ENCODE measurements at places on chromosomes 12 and 14. TPM values are rescaled to one million over a fixed set of nuclear protein-coding genes. Genes with fewer than 3 reads are reported as not detected.

DNA sequence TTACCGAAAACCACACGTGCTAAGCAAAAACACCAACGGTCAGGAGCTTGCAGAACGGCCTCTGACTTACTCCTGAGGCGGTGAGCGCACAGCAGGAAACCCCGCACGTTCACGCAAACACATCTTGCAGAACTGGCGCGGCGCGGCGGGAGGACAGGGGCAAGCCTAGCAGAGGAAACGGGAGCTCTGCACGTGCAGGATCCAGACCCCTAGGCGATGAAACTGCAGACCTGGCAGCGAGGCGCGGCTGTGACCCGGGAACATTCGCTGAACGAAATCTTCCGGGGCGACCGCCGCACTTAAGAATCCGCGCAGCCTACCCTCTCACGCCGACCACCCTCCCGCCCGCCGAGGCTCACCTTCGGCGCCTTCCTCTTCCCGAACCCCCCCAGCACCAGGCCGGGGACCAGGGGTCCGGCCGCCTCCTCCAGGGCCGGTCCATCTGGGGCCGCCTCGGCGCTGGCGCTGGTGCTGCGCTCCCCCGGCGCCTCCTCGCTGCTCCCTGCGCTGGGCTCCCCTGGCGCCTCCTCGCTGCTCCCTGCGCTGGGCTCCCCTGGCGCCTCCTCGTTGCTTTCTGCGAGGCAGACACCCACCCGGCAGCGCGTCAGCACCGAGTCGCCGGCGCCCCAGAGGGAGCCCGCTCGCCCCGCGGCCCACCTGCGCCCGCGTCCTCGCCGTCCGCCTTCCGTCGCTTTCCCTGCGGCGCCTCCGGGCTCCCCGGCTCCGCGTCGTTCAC lies 615 bp downstream of the DDX51 start:
- peak overlapping the region; percentile 52 for H3K27ac ChIP-seq
- peak overlapping the region; percentile 81 for H3K4me3 ChIP-seq

GRCh38 chr14:89406941-89407340 lies 10.1 kb downstream of the FOXN3 start:
- H3K36me3 ChIP-seq: peaks cover 5% of the 10 kb centered on the region
- no peaks in the 10 kb centered on the region for H3K27me3 ChIP-seq
- peaks cover 77% of the 10 kb centered on the region for H3K4me1 ChIP-seq
- peak overlapping the region; percentile 33 for H3K27ac ChIP-seq
- no peak for DNase-seq

DNA sequence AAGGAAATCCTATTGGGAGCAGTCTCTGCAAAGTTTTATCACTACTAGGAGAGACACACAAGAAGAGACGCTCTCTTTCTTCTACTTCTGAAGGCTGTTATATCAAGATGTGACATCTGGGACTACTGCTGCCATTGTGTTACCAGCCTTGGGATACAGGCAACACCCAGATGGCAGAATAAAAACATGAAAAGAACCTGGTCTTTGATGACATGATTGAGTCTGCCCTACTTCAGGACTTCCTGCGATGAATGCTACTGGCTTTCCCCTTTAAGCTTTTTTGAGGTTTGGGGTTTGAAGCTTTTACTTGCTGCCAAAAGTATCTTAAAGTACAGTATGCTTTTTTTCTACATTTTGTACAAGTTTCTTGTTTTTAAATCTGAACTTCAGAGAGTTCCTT lies 29.2 kb upstream of the TRHDE start:
- H3K27ac ChIP-seq: no peak overlapping the region
- no peaks in the 10 kb centered on the region for H3K36me3 ChIP-seq
- no peak for DNase-seq
- H3K27me3 ChIP-seq: no peaks in the 10 kb centered on the region
- no peak overlapping the region for H3K4me3 ChIP-seq

- no peak for DNase-seq
- peaks cover 6% of the 10 kb centered on the region for H3K4me1 ChIP-seq
- no peak overlapping the region for H3K4me3 ChIP-seq
- H3K36me3 ChIP-seq: peaks cover 1% of the 10 kb centered on the region
- H3K27me3 ChIP-seq: no peaks in the 10 kb centered on the region
- no peak overlapping the region for H3K27ac ChIP-seq
These were observed 39.5 kb downstream of the SCARB1 start for GRCh38 chr12:124824195-124824594.

GRCh38 chr12:51687177-51687576 lies 96.1 kb downstream of the SCN8A start:
- no peak for DNase-seq
- H3K27me3 ChIP-seq: no peaks in the 10 kb centered on the region
- H3K4me3 ChIP-seq: no peak overlapping the region
- peaks cover 5% of the 10 kb centered on the region for H3K4me1 ChIP-seq

DNA sequence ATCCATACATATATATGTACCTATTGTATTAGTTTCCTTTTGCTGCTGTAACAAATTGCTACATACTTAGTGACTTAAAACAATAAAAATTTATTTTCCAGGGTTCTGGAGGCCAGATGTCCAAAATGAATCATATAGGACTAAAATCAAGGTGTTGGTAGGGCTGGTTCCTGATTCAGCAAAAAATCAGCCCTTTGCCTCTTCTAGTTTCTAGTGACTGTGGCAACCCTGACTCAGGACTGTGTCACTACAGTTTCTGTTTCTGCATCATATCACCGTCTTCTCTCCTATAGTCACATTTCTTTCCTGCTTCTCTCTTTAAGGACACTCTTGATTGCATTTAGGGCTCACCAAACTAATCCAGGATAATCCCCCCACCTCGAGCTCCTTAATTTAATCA lies 386.3 kb upstream of the TBX3 start:
- no peaks in the 10 kb centered on the region for H3K36me3 ChIP-seq
- no peak overlapping the region for H3K4me3 ChIP-seq
- DNase-seq: no peak
- no peak overlapping the region for H3K27ac ChIP-seq
- H3K27me3 ChIP-seq: no peaks in the 10 kb centered on the region
- no peaks in the 10 kb centered on the region for H3K4me1 ChIP-seq

SLC6A12 gene
- total RNA-seq: 0.70 TPM

- H3K4me3 ChIP-seq: no peak overlapping the region
- H3K4me1 ChIP-seq: peaks cover 6% of the 10 kb centered on the region
- peaks cover 8% of the 10 kb centered on the region for H3K27me3 ChIP-seq
- peak; percentile 60 for DNase-seq
These were observed 169.5 kb upstream of the RTL1 start for GRCh38 chr14:101072945-101073597.

GRCh38 chr14:22403296-22403695 lies 185.7 kb downstream of the DAD1 start:
- H3K27me3 ChIP-seq: no peaks in the 10 kb centered on the region
- no peak overlapping the region for H3K4me3 ChIP-seq
- no peaks in the 10 kb centered on the region for H3K4me1 ChIP-seq
- no peaks in the 10 kb centered on the region for H3K36me3 ChIP-seq
- no peak overlapping the region for H3K27ac ChIP-seq

Measured in activated T-cell treated with anti-CD3 and anti-CD28 coated beads, Interleukin-2, amount 50 U/mL, for 72 hours (primary cell).